ENCODE measurements at places on chromosomes 13 and 19.

DNA sequence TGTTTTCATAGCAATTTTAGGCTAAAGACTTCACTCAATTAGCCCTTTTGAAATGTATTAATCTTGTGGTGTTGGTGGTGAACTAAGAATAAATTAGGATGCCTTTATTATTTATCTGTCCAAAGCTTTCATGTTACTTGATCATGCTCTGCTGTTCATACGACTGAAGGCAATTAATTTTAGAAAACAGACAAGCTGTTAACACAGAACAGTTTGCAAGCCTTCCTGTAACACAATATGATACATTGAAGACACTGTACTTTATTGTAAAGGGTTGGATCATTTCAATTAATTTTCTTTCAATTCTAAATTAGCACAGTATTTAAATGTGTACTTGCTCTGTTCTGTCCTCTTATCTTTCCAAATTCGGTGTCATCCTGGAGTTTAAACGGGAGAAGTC lies 794.3 kb upstream of the MIR17HG start:
- no peak for DNase-seq

DNA sequence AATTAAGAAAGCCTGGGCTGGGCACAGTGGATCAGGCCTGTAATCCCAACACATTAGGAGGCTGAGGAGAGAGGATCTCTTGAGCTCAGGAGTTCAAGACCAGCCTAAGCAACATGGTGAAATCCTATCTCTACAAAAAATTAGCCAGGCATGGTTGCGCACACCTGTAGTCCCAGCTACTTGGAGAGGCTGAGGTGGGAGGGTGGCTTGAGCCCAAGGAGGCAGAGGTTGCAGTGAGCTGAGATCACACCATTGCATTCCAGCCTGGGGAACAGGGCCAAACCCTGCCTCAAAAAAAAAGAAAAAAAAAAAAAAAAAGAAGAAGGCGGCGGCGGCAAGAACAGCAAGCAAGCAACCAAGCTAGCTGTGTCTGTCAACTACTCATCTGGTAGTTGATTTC lies 26.7 kb downstream of the TSC22D1 start:
- no peak for DNase-seq

DNA sequence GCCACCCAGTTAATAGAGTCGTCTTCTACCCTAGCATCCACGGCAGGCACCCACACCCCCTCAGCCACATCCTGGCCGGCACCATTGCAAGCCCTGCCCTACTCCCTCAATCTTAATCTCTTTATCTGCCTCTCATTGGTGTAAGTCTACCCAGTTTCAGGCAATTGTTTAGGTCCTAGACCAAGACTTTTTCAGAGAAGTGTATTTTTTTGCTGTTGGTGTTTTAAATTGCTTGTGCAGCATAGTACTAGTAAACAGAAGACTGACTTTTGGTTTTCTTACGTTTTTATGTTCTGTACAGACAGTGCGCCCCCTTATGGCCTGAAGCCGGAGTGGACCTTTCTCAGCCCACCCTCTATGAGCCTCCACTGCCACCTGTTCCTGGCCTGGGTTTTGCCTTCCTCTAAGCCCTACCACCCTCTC lies 2.3 kb upstream of the LCP1 start:
- no peak for DNase-seq

- DNase-seq = no peak
These were observed 1333.1 kb downstream of the EFNB2 start for GRCh38 chr13:105202354-105202753.

DNA sequence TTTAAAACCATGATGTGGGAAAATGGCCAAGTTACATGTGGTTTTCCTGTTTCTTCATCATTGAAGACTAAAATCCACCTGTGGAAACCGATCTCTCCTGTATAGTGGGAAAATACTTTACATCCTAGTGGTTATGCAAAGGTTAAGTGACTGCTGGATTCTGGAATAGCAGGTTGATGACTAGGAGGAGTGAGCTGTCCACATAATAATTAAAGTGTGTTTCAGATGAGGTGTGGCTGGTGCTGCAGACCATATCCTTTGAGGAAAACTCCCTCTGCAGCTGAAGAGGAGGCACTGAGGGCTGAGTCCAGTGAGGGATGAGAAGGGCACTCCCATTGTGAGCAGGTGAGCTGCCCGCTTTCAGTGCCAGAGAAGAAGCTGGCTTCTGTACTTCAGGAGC lies 43.2 kb downstream of the DCLK1 start:
- DNase-seq = no peak

GRCh38 chr13:66992183-66992582 lies 238.0 kb downstream of the PCDH9 start:
- no peak for DNase-seq

DNA sequence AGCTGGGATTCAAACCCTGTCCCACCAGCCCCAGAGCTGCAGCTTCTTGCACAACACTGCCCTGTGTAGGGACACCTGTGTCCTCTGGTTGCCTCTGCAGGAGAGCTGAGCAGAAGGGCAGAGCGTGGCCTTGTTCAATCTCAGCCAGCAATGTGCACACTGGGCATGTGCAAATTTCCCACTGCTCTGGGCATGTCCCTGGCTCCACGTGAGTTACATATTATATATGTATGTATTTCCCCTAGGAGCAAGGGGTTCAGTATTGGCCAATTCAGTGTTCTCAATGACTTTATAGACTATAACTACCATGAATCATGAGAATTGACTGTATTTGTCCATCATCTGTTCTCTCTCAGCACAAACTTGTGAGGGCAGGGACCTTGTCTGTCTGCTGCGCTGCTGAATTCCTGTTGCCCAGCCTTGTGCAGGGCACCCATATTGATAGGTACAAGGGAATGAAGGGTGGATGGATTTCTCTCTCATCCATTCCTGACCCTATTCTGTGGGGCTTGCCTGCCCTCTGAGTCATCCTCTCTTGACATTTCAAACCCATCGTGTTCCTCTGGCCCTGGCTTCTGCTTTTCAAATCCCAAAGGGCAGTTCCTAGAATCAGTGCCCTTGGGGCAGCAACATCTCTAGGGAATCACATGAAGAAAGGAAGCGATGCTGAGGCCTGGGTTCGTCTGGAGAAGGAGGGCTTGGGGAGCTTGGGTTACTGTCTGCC lies 69.7 kb downstream of the ERICH6B start:
- no peak for DNase-seq

GRCh38 chr13:32695602-32696250 lies 109.5 kb downstream of the PDS5B start:
- no peak for DNase-seq

DNA sequence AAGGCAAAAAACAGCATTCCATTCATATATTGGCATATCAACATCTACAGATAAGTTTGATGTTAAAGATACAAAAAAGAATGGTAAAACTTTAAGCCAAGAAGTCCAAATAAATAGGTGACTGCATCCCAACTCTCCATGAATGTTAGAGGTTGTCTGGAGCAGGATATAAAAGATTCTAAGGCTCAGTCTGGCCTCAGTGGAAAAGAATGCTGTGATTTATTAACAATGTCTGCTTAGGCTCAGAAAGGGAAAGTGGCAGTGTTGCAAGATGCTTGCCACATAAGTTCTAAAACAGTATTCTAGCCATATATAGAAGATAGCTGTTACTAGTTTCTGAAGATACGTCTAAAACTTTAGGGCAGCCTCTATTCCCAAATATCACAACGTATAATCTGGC lies 179.8 kb upstream of the NBEA start:
- no peak for DNase-seq

DNA sequence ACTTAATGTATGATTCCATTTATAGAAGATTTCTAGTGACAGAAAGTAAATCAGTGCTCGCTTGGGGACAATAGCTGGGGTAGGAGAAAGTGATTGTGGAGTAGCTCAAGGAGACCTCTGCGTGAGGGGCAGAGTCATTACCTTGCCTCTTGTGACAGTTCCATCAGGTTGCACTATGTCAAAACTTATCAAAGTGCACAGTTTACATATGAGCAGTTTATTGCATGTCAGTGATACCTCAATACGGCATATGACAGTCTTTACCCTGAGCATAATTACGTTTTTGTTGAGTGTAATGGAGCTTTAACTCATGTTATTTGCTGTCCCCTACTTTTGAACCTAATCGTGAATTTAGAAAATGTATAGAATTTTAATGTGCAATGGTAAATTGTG lies 15.0 kb downstream of the ARHGEF7 start:
- DNase-seq = no peak

DNA sequence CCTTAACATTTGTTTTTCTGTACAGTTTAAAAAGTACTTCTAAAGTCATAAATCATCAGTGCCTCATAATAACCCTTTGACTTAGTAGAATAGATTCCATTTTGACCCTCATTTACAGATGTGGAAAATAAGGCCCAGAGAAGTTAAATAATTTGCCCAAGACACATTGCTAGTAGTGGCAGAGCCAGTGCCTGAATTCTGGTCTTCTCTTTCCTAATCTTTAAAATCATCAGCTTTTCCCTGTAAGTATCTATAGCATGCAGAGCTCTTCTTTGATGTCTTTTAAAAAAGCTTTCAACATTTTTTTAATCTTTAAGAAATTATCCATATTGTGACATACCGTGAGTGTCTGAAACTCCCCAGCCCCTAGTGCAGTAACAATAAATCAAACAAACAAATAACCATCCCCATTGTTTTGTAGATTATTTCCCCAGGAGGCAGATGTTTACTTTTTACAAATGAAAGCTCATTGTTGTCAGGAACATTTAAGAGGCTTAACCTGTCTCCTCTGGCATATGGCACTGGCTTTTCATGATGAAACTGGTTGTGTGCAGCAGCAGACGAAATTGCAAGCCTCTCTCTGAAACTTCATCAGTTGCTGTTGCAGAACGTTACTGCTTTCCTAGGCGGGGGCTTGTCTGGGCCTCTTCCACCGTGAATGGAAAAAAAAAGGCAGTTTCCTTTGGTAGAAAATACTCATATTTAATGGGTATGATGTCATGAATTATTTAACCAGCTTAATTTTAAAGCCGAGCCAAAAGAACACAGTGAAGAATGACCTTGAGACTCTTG lies 31.7 kb upstream of the PCDH8 start:
- peak; percentile 35 for DNase-seq

DNA sequence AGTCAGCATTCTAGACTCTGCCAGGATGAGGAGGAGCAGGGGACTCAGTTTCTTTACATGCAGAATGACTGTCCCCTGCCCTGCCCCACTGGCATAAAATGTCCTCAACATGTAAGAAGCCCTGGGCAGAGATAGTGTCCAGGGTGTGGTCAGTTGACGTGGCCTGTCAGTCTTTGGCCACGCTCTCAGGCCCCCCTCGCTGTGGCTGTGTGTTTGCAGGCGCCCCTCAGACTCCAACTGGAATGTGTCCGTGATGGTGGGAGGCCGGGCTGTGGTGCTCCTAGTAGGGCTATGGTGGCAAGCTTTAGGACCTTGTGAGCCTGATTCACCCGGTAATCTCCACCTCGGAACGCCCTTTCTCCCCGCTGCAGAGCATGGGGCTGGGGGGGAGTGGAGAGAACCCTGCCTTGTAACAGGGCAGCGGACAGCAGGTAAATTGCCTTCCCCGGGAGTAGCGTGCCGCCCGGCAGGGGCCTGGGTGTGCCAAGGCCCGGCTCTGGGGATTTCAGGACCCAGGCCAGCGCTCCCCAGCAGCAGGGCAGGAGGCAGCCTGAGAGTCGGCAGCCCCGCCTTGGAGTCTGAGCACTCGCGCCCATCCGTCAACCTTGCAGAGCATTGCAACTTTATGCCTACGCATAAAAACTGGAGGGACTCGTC lies 62.3 kb downstream of the CHST8 start:
- no peak for DNase-seq

All from forelimb muscle (tissue), 1 donor.